ENCODE measurements at places on chromosomes 7 and 10. TPM values are rescaled to one million over a fixed set of nuclear protein-coding genes. Genes with fewer than 3 reads are reported as not detected.

The NEBL gene
- total RNA-seq = not detected

The KCNH2 gene
- 0.36 TPM for total RNA-seq

The SLC26A4 gene
- 3.5 TPM for total RNA-seq

The TMEM139 gene
- 0.89 TPM for total RNA-seq

The NACAD gene
- 0.02 TPM for total RNA-seq

The DYNC1I1 gene
- total RNA-seq = not detected

The GPR26 gene
- not detected for total RNA-seq

The THNSL1 gene
- 1.6 TPM for total RNA-seq

The SCART1 gene
- 1.8 TPM for total RNA-seq

The GIMAP7 gene
- 191 TPM for total RNA-seq

The OR6B1 gene
- total RNA-seq = not detected

The MSS51 gene
- 3.9 TPM for total RNA-seq

The SDHAF3 gene
- 17.5 TPM for total RNA-seq

The SIRT1 gene
- 24.9 TPM for total RNA-seq

The CDK14 gene
- total RNA-seq = 0.18 TPM

The TMEM196 gene
- not detected for total RNA-seq

The ANKIB1 gene
- total RNA-seq = 63.9 TPM

The MRPS24 gene
- total RNA-seq = 83.6 TPM

The PRKAR2B gene
- total RNA-seq = 0.25 TPM

The UPK3B gene
- total RNA-seq = 1.1 TPM

The ANXA8 gene
- 5.8 TPM for total RNA-seq

The ECD gene
- total RNA-seq = 31.7 TPM

The CPA4 gene
- total RNA-seq = not detected

The PKD1L1 gene
- total RNA-seq = 0.09 TPM

The A1CF gene
- not detected for total RNA-seq

The GPR15LG gene
- total RNA-seq = not detected

The HOXA9 gene
- not detected for total RNA-seq

The UPK3BL2 gene
- 20.6 TPM for total RNA-seq

The PARG gene
- 28.6 TPM for total RNA-seq

The NME8 gene
- not detected for total RNA-seq

The IFIT3 gene
- total RNA-seq = 11.1 TPM

The GIMAP4 gene
- 198 TPM for total RNA-seq

The AKR1D1 gene
- total RNA-seq = not detected

The IL2RA gene
- 239 TPM for total RNA-seq

The EFCAB10 gene
- total RNA-seq = not detected

The METTL27 gene
- total RNA-seq = 2.7 TPM

The ATP5MK gene
- 318 TPM for total RNA-seq

The CPSF4 gene
- 72.8 TPM for total RNA-seq

The TIMM23B gene
- 21.9 TPM for total RNA-seq

The ABCB1 gene
- 3.7 TPM for total RNA-seq

The WEE2 gene
- total RNA-seq = 0.05 TPM

The PAPOLB gene
- total RNA-seq = not detected

The EIF5AL1 gene
- 0.20 TPM for total RNA-seq

The TUBB8 gene
- total RNA-seq = not detected

The MEOX2 gene
- total RNA-seq = not detected

The SLC13A4 gene
- total RNA-seq = not detected

The BAIAP2L1 gene
- 1.1 TPM for total RNA-seq

The KEL gene
- 0.57 TPM for total RNA-seq

The MINDY3 gene
- total RNA-seq = 21.2 TPM

The MBL2 gene
- not detected for total RNA-seq

The WDR86 gene
- not detected for total RNA-seq

Data from T-helper 2 cell treated with Interferon-gamma antibody and Interleukin-4, amounts not matched to agents 100 ng/mL and 5 ng/mL, for 36 hours (primary cell).